CD4-positive, alpha-beta T cell treated with Interferon alpha-2 for 1 hour (primary cell): ENCODE measurements at places on chromosomes 3 and 15.

DNA sequence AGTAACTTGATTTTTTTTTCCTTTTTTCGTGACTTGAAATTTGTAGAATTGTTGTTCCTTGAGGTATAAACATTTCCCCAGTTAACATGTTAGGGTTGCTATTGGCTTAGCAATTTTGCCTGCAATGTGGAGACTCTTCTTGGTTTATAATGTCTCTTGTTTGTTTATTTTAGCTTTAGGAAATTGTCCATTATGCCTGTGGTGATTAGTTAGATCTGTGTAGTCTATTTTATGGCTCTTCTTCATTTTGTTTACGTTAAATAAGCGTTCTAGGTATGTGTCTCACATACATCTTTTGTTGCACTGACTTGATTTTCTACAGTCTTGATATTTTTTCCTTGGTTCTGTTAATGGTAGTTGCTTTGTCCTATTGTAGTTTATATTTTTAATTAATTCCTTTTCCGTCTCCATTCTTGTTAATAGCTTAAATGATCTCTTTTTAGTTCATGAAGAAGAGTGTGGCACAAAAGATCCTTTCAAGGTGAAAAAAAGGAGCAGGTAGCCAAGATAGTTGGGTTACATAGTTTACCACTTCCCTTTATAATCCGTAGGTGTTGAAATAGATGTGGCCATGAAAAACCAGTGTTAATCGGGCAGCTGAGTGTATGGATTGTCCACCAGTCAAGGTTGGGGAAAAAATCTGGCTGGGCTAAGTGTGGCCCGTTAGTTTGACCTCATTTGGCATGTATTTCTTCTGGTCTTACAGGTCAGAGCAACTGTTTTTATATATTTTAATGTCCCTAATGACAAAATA, 12.1 kb downstream of the IQGAP1 start:
- DNase-seq, result peak; percentile 51

DNA sequence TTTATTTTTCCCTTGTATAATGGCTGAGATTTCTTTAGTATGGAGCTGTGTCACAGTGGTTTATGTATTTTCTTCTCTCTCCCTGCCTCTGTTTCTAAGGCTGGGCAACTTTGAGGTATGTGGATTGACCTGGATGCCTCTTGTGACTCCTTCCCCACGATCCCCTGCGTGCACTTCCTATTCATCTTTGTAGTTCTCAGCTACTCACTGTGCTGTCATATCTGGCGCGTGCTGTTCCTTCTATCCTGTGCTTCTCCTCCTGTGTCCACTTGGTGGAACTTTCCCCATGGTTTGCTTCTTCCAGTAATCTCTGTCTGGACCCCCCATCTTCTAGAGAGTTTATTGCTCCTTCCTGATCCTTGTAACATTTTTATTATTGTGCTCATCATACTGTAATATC, 97.3 kb downstream of the AKAP13 start:
- no peak for DNase-seq

DNA sequence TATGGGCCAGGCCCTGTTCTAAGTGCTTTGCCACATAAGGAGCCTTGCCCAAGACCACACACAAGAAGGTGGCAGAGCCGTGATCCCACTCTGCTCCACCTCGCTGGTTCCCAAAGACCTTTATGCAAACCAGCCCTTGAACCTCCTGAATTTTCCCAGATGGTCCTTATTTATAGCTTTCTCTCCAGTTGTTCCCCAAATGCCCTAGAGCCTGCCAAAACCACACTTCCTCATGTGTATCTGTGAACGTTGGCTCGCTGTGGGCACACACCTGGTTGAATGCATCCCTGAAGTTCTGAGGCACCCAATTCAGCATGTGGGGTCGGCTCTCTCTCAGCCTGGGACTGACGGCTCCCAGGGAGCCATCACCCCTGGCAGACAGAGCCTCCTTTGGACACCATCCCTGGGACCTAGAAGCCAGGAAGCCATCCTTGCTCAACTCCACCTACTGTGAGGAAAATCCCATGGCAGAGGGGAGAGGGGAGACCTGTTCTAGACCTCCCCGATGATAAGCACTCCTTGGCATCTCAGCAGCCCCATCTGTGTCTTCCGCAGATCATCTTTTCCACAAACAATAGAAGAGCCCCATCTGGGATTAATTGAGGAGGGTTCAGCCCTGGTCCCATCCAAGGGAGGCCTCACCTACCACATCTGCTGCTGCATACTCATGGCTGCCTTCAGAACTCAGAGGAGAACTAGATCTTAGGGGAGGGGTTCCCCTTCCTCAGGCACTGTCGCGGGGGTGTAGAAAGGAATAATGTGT, 42.3 kb upstream of the LIMD1 start:
- DNase-seq, result no peak

DNA sequence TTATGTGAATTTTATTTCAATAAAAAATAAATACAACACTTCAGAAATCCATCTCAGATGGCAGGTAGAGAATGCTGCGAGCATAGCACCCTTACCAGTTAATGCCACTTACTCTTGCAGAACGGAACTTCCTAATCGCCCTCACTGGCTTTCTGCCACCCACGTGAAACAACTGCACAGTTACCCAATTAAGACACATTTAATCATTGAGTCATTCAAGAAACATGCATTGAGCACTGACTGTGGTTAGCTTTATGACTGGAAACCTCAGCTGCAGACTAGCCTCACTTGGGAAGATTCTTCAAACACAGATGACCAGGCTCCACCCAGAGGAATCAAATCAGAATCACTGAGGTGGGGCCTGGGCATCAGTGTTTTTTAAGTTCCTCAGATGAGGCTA, 5.6 kb upstream of the MFGE8 start:
- no peak for DNase-seq

- DNase-seq, result no peak
Measured at GRCh38 chr3:195736866-195737490, 16.2 kb downstream of the MUC20 start.

GRCh38 chr15:83747050-83747717, 93.3 kb downstream of the ADAMTSL3 start:
- DNase-seq, result no peak

DNA sequence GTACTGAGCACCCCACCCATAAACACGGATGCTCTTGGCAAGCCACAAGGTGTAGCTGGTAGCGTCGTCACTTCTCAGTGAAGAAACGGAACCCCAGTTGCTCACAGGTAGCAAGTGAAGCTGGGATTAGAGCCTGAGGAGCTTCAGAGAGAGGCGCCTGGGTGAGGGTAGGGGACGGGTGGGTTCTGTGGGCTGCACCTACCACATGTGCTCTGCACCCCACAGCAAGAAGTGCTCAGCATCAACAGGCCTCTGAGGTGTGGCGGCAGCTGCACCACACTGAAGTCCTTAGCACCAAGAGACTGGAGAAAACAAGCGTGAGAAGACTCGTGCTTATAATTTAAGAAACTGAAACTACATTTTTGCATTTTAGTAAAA, 9.8 kb downstream of the MAP6D1 start:
- peak; percentile 42 for DNase-seq

DNA sequence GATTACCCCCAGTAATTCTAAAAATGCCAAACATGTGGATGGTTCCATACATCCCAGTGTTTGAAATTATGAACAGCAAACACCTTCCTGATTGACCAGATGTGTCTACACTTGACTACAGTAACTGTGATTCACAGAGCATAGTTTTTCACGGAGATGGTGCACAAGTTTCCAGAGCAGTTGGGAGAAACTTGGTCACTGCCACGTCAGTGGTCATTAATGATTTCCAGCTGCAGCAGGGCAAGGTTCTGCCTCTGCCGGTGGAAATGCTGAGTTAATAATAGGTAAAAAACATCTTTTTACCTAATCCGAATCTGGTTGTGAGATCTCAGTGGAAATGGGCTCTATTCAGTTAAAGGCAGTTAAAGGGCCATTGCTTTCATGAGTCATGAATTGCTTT, 154.1 kb upstream of the FEZF2 start:
- DNase-seq, result no peak

- DNase-seq, result no peak
Measured at GRCh38 chr3:65351753-65352152, 664.0 kb upstream of the ADAMTS9 start.

GRCh38 chr3:144774897-144775296, 803.3 kb downstream of the DIPK2A start:
- DNase-seq, result no peak

DNA sequence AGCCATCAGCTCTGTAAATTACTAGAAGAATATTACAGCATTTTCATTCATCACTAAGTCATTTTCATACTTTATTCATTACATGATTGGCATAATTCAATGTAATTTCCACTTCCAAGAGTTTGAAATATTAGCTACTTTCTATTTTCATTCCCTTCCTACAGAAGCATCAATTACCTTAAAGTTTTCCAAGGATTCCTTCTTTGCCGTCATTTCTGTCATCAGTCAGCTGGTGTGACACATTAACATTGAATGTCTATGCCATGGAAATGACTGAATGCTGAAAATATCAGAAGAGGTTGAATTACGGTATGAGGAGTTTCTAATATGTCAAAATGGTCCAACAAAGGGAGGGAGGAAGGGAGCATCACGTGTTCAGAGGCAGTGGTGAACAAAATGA, 718.2 kb upstream of the GRM7 start:
- no peak for DNase-seq

DNA sequence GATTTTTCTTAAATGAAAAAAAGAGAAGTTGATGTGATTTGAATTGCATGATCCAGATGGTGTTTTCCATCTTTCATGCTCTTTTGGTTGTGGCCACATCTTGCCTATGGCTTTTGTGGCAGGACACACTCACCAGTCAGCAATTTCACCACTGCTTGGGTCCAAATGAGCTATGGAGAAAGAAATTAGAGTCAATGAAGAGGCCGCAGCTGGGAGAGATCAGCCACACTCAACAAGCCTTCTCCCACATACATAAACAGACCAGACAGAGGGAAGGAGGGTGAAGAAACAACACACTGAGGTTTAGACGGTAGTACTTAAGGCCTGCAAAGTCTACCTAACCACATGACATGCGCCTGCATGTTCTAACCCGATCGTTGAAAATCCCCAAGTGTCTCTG, 110.7 kb upstream of the CDIN1 start:
- no peak for DNase-seq
